ENCODE measurements at places on chromosomes 2 and 18. TPM values are rescaled to one million over a fixed set of nuclear protein-coding genes. Genes with fewer than 3 reads are reported as not detected.

Gene HOXD8
- total RNA-seq = not detected

DNA sequence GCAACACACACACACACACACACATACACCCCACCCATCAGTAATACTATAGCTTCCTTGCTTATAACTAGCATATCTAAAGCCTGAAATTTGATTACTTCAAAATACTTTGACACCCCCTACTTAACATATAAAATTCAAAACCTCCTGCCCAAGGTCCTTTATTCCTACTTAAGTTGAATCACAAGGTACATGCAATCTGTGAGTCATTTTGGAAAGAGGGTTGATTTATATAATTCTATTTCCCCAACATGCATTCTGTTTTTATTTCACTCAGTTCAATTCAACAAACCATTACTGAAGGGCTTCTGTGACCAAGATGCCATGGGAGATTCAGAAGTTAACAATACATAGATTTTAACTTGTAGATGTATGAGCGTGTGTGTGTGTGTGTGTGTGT lies 420.7 kb downstream of the METTL4 start:
- no peak for DNase-seq

Gene M1AP
- total RNA-seq = 4.8 TPM

Gene STPG4
- total RNA-seq = 0.28 TPM

Gene OTOS
- not detected for total RNA-seq

DNA sequence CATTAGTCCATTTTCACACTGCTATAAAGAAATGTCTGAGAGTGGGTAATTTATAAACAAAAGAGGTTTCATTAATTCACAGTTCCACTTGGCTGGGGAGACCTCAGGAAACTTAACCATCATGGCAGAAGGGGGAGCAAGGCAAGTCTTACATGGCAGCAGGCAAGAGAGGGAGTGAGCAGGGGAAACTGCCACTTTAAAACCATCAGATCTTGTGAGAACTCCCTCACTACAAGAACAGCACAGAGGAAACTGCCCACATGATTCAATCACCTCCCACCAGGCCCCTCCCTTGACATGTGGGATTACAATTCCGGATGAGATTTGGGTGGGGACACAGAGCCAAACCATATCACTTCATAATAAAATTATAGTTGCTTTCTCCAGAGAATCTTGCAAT lies 365.5 kb upstream of the ID2 start:
- no peak for DNase-seq

Gene OBSL1
- total RNA-seq = 135 TPM

- no peak for DNase-seq
Measured at GRCh38 chr2:215731108-215731658, 282.2 kb downstream of the MREG start.

DNA sequence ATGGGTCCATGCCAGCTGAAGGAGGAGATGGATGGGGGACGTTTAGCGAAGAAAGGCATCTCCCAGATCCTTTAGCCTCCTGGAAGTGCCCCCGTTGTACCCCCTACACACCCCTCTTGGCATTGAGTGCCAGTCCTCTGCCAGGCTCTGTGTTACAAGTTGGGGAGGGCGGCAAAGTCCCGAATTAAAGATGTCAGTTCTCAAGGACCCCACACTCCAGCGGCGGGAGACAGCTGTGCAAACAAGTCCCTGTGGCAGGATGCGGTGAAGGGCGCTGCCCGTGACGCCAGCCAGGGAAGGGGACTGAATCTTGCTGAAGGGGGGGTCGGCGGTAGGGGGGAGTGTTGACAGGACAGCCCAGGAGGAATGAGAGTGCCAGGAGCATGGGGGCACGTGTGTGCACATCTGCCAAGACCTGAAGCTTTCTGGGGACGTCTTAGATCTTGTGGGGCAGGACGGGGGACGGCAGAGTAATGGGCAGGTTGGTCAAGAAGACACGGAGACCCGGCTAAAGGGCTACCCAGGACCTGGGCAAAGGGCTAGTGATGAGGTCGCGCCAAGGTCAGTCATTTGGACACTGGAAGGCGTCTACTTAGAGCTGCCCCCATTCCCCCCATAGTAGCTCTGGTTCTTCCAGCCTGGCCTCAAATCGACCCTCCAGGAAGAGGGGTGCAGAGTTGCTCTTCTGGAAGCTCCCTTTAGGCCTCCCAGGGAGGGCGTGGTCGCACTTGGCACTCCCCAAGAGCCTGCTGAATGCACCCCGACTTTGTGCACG lies 2.8 kb upstream of the CTDSP1 start:
- DNase-seq = no peak

- DNase-seq = no peak
Measured at GRCh38 chr2:188813315-188813714, 160.9 kb upstream of the COL3A1 start.

- no peak for DNase-seq
Measured at GRCh38 chr2:58140508-58141072, 94.0 kb downstream of the VRK2 start.

DNA sequence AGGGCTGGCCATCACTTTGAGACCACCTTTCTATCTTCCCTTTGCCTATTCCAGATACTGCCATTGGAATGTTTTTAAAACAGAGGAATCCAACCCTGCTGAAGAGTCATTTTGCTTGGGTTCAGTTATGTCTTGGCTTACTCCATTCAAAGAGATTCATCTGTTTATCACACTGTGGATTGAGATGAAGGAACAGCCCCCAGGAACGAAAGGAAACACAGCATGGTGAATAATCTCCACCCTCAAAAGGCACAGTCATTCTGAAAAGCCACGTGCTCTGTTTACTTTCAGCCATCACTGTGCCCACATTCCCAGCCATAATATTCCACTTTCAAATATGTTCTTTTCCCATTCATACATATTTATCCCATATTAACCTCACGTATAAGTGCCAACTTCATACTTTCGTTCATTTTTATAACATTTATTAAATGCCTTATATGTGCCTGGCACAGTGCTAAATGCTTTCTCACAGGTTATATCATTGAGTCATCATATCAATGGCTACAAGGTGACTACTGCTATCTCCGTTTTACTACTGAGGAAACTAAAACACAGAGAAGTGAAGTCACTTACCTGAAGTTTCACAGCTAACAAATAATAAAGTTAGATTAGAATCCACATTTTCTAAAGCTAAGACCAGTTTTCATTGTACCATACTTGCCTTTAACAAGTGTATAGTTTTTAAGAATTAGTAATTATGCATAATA lies 143.6 kb downstream of the OSR1 start:
- no peak for DNase-seq
